ENCODE measurements at places on chromosomes 16 and 17.

- DNase-seq: no peak
Measured at GRCh38 chr17:21460358-21460757, 84.2 kb downstream of the KCNJ12 start.

DNA sequence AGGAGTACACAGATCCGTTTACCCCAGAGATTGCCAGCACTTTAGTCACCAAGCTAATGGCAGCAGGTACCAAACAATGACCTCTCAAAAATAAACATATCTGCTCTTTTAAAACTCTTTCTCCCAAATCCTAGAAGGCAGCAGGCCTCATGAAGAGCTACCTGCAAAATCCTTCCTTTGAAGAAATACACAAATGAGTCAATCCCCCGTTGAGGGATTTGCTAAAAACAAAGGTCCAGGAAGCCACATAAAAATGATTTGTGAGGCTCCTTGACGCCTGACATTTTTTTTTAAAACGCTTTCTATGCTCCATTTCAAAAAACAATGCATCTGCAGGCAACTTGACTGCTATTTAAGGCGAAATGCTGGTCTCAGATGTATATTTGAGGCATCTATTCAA, 58.2 kb downstream of the NACA2 start:
- DNase-seq: no peak

- DNase-seq: no peak
Measured at GRCh38 chr17:73007407-73007806, 85.1 kb downstream of the SLC39A11 start.

DNA sequence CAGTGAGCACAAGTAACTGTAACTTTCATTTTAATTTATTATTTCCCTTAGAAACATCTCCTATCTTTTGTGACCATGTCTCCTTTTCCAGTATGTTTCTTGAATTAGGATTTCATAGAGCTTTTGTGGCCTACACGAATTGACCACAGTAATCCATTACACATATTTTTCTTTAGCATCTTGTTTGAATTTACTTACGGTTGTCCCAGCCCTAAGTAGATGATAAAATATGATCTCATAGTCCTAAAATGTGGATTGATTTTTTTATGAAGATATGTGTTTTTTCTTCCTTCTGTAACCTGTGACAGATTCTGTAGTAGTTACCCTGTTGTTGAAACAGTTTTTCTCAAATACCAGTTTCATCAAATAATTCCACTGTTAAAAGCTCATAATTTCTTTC, 61.5 kb downstream of the NF1 start:
- no peak for DNase-seq

DNA sequence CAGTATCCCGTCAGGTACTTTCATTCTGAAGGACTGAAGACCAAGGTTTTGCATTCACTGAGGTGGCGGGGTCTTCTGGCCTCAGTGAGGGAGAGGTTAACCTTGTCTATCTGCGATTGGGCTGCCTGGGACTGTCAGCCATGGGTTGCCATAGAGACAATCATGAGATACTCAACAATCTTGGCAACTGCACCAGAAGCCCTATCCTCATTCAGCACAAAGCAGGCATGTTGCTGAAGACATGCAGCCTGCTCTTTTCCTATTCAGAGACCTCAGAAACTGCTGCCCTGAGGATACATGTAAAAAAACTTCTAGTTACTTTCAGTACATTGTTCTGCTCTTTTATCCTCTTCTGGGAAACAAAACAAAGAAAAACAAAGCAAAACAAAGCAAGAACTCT, 146.3 kb upstream of the PIRT start:
- no peak for DNase-seq

DNA sequence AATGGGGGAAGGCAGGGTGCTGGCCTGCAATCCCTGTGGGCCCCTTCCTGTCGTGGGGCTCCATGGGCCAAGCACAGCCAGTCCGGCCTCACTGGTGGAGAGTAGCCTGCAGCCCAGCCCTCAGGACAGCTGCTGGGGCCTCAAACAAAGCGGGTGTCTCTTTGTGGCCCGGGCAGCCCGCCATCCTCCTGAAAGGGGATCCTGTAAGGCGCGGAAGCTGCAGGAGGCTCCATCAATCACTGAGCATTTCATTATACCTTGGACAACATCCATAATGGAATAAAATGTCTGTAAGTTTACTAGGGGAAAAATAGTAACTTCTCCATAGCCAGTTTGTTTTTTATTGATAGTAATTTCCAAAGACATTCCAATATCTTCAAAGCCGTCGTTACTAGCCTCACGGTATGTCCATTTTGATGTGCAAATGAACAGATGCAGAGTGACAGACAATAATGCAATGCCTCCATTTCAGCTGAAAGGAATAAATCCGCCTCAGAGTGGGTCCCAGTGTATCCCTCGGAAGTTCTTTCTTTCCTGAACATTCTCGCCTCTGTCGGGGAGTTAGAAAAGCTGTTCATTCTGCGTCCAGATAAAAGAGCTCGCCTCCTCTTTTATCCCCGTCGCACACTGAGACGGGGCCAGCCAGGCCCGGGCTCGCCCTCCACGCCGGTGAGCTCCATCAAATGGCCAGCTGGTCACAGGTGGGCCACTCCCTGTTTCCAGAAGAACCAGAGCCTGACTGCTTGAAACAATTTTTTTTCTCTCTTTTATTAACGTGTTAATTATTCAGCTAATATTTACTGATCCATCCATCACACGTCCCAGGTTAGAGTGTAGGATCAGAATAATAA, 14.4 kb downstream of the WSCD1 start:
- no peak for DNase-seq

DNA sequence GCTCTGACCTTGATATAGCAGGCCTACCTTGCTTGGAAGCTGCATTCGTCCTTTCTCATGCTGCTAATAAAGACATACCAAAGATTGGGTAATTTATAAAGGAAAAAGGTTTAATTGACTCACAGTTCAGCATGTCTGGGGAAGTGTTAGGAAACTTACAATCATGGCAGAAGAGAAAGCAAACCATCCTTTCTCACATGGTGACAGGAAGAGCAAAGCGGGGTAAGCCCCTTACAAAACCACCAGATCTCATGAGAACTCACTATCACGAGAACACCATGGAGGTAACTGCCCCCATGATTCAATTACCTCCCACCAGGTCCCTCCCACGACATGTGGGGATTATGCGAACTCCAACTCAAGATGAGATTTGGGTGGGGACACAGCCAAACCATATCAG, 6.0 kb upstream of the MAPT start:
- DNase-seq: no peak

GRCh38 chr16:83727018-83727417, 80.8 kb upstream of the HSBP1 start:
- DNase-seq: no peak

Data from erythroblast (primary cell).